ENCODE measurements at places on chromosomes 4 and X. TPM values are rescaled to one million over a fixed set of nuclear protein-coding genes. Genes with fewer than 3 reads are reported as not detected.

NCBP2L gene
- total RNA-seq = not detected

GABRG1 gene
- total RNA-seq = not detected

SLC9A6 gene
- total RNA-seq = 6.2 TPM

HERC5 gene
- 3.9 TPM for total RNA-seq

CSAG1 gene
- total RNA-seq = not detected

SH3D19 gene
- 38.1 TPM for total RNA-seq

ERAS gene
- not detected for total RNA-seq

ASB12 gene
- not detected for total RNA-seq

ADRA2C gene
- 10.5 TPM for total RNA-seq

CT45A3 gene
- total RNA-seq = not detected

MTNR1A gene
- total RNA-seq = 1.3 TPM

BGN gene
- 30.7 TPM for total RNA-seq

TLR6 gene
- total RNA-seq = 1.8 TPM

RAB9A gene
- total RNA-seq = 15.5 TPM

NSUN7 gene
- total RNA-seq = 35.3 TPM

C4orf50 gene
- 0.26 TPM for total RNA-seq

TRIM2 gene
- total RNA-seq = 31.3 TPM

RPS6KA6 gene
- total RNA-seq = 3.6 TPM

PLAC1 gene
- not detected for total RNA-seq

XAGE5 gene
- total RNA-seq = not detected

MSN gene
- 50.8 TPM for total RNA-seq

ADGRG2 gene
- 1.0 TPM for total RNA-seq

MAGED4 gene
- 5.2 TPM for total RNA-seq

CHRDL1 gene
- 13.0 TPM for total RNA-seq

FAM13A gene
- 64.3 TPM for total RNA-seq

MAGEA2B gene
- not detected for total RNA-seq

STPG2 gene
- 1.6 TPM for total RNA-seq

RBM46 gene
- total RNA-seq = not detected

ZFP92 gene
- 0.78 TPM for total RNA-seq

TRIM60 gene
- not detected for total RNA-seq

TMEM47 gene
- 12.7 TPM for total RNA-seq

SSX2 gene
- total RNA-seq = not detected

IBSP gene
- not detected for total RNA-seq

SLITRK4 gene
- total RNA-seq = 1.6 TPM

NHSL2 gene
- 1.6 TPM for total RNA-seq

BLOC1S4 gene
- total RNA-seq = 16.5 TPM

CACNA1F gene
- total RNA-seq = not detected

RAI2 gene
- total RNA-seq = 8.6 TPM

VCX gene
- not detected for total RNA-seq

DGKK gene
- not detected for total RNA-seq

CT55 gene
- total RNA-seq = not detected

PROM1 gene
- 24.6 TPM for total RNA-seq

SLC26A1 gene
- 1.6 TPM for total RNA-seq

ASB9 gene
- total RNA-seq = 1.6 TPM

FGFBP1 gene
- not detected for total RNA-seq

FOXR2 gene
- not detected for total RNA-seq

CNKSR2 gene
- 9.9 TPM for total RNA-seq

FMR1NB gene
- not detected for total RNA-seq

CHIC1 gene
- 8.3 TPM for total RNA-seq

ADH6 gene
- total RNA-seq = not detected
